ENCODE measurements at places on chromosomes 13 and 19.

DNA sequence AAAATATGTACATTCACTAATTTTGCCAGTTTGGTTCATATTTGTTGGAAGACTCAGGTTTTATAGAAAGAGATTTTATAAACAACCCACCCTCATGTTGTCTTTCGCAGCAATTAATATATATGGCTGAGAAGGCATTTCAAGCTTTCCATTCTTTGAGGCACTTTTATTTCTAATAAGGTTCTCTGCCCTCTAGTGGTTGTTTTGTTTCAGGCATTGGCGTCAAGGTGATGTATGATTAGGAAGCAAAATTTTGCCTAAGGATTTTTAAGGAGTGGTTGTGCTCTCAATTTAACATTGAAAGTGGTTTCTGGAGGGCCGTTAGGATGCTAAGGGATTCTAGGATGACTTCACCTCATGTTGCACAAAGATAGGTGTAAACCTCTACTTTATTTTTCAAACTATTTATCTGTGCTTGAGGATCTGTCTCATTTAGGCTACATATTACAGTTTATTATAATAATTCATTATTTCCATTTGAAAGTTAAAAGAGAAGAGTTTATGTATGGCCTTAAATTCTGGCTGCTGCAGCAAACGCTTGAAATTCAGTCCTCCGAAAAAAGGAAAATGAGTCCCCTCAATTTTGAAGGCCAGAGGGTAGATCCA lies 35.9 kb downstream of the OXGR1 start:
- DNase-seq = no peak

- no peak for DNase-seq
Measured at GRCh38 chr13:113550453-113550852, 34.1 kb upstream of the TFDP1 start.

- DNase-seq = no peak
Measured at GRCh38 chr13:95387733-95388207, 86.5 kb upstream of the ABCC4 start.

- DNase-seq = peak; percentile 45
Measured at GRCh38 chr13:111472559-111473460, 152.4 kb downstream of the TEX29 start.

DNA sequence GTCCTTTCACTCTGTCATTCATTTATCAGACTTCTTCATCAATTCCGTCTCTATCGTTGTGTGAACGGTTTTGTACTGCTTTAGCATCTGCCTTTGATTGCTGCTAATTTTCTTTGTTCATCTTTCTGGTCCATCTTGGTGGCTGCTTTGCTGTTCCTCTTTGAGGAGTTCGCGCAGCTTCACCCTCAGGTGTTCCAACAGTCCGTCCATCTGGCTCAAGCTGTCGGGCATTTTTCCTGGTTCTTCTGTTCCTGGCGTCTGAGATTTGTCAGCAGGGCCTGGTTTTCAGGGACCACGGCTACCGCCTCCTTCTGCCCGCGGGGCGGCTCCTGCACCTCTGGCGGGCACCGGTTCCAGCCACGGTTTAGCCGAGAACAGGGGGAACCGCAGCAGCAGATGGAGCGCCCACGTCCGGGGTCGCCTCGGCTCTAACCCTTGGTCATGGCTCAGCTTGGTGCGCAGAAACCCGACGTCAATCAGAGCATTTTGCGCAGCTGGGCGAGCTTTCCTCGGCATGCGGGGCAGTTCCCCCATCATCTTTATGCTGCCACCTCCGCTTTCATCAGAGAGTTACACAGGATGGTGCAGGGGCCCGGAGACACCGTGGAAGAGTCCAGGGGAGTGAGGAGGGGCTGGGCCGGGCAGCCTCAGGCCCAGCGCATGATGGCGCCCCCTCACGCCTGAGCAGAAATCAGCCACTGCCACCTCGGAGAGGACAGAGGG lies 89.5 kb downstream of the ZNF100 start:
- no peak for DNase-seq

GRCh38 chr13:74530011-74530410 lies 395.8 kb upstream of the KLF12 start:
- DNase-seq = no peak
